ENCODE measurements at places on chromosomes 1 and 21. TPM values are rescaled to one million over a fixed set of nuclear protein-coding genes. Genes with fewer than 3 reads are reported as not detected.

DNA sequence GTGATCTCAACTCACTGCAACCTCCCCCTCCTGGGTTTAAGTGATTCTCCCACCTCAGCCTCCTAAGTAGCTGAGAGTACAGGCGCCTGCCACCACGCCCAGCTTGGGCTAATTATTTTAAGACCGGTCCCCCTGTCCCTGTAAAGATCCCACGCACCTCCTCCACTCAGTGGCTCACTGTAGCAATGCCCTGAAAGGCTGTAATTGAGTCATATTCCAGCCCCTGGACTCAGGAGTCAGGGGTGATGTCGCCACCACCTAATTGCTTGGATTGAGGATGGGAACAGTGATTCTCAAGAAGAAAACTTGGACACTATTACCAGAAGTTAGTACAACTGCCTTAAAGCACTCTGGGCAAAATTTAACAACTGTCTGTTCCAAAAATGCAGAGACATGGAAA lies 3.1 kb upstream of the EDARADD start:
- no peak for DNase-seq

DNA sequence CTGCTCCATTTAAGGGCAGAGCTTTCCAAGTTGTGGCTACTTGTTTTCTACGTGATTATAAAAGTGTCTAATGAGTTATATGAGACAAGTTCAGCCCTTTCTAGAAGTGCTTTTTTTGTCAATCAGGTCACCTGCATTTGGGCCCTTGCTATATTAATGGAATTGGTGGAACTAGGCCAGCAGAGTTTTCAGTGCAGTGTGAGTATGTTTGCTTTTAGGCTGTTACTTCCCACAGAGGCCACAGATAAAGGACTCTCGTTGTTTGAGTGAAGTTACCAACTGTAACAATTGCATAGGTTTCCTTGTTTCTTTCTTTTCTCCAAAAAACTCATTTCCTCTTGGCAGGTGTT lies 10.9 kb downstream of the SMAP2 start:
- DNase-seq: no peak

KCNJ9 gene
- total RNA-seq: 0.03 TPM

DNA sequence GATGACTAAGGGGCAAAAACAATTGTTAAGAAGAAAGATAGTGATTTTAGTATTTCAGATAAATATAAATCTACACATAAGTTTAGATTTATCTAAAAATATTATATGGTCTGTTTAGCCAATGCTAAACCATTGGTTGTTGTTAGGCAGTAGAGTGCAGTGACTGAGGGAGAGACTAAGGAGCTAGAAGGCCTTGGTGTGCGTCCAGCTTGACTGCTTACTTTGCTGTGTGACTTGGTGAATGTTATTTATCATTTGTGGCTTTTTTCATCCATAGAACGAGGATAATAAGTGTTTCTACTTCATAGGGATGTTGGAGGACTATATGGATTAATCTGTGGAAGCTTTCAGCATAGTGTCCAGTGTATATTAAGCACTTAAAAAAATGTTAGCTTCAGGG lies 264.7 kb upstream of the C1orf105 start:
- DNase-seq: no peak

GRCh38 chr1:183821309-183821888 lies 16.5 kb downstream of the RGL1 start:
- DNase-seq: no peak

DNA sequence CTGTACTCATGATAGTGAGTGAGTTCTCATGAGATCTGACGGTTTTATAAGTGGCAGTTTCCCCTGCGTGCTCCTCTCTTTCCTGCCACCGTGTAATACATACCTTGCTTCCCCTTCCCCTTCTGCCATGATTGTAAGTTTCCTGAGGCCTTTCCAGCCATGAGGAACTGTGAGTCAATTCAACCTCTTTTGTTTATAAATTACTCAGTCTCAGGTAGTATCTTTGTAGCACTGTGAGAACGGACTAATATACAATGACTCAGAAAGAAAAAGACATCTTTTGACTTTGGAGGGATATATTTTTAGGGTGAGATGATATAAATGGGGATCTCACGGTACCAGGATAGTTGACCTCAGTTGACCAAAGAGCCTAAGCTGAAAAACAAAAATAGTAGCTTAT lies 74.7 kb upstream of the BACH1 start:
- no peak for DNase-seq

DNA sequence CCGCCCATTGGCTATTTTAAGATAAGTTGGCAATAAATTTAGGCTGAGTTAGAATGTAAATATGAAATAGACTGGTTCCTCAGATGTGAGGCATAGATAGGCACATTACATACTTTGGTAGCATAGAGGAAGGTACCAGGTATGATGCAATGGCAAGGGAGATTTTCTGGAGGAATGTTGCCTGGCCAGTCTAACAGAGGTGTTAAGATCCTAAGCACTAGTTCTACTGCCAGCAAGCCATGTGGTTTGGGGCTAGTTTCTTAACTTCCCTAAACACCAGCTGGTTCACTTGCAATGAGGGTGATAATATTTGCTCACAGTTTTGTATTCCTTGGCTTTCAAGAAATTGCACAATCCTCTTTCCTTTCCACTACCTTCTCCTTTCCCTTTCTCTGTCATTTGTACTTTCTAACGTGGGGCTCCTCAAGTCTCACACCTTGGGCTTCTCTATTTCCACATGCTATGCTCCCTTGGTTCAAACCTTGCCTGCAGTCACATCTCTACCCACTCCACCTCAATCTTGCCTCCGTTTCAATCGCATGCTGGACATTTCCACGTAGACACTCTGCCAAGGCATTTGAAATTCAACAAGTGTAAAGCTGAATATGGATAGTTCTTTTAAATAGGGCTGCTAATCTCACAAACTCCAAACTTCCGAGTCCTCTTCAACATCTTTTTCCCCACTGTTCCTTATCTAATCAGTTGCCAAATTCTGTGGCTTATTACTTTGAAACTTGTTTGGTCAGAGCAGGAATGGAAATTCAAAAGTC lies 4.7 kb upstream of the CD55 start:
- DNase-seq: peak; percentile 82

OSCP1 gene
- total RNA-seq: 16.9 TPM

- peak; percentile 32 for DNase-seq
Measured at GRCh38 chr1:193569096-193569982, 382.9 kb upstream of the B3GALT2 start.

DNA sequence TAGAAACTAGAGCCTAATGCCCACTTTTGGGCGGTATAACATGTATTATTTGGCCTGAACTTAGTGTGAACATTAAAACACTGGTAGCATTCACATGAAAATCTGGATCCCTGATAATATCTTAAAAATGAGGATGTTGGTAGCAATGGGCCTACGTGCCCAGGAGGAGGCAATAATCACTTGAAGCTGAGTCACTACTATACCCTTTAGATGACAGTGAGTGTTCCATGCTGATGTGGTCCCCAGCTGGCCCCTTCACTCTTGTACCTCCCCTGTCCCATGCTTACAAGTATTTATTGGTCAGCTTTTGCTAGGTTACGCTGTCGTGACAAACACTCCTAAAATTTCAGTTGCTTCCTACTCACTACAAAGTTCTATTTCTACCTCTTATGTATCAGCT lies 23.0 kb upstream of the POU2F1 start:
- no peak for DNase-seq

KRTAP13-2 gene
- not detected for total RNA-seq

GRCh38 chr1:242585616-242586359 lies 61.3 kb upstream of the PLD5 start:
- DNase-seq: no peak
